Activated CD4-positive, alpha-beta memory T cell treated with anti-CD3 and anti-CD28 coated beads for 36 hours (primary cell): ENCODE measurements at places on chromosomes 4 and X.

DNA sequence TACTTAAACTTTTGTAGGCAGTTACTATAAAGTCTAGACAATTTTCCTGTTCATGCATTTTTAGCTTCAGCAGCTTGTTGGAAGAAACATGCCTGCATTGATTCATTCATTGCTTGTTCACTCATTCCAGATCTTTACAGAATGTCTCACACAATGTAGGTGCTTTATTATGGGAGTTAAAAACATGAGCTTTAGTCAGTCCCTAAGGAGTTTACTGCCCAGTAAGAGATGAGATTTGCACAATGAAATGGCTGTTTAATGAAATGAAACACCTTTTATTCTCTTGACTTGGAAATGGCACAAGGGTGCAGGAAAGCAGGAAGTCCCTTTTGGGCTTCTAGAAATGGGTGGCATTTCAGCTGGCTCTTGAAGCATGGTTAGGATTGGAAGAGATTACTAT is 2.9 kb downstream of the NOCT start:
- DNase-seq: no peak

DNA sequence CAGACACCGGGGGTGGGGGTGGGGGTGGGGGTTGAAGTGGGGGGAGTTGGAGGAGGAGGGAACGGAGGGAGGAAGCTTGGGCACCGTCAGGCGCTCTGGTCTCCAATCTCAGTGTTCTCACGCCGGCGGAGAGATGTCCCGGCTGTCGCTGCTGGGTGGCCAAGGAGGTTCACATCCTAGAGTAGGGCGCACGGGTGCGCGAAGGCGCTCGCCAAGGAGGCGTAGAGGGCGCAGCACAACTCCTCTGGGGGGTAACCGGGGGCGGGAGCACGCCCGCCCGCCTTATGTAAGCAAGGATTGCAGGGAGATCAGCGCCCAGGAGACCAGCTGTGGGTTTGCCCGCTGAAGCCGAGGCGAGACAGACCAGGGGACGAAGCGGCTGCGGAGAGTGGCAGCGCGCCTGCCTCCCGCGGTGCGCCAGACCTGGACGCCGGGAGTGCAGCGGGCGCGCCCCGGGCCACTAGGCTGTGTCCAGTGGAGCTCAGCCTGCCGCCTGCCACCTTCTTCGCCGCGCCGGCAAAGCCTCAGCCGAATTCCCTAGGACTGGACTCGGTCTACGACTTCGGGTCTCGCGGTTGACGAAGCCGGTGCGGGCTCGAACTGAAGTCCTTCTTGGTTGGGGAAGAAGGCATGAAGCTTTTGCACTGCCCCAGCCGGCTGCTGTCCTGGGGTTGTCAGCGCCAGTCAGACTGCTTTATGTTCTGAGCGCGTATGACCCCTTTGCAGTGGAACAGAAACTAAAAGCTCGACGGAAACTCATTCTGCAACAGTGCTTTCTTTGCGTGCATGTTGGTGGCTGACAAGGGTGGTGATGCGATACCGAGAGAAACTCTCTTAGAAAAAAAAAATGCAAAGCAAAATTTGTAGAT is 707 bp upstream of the UNC5C start:
- peak; percentile 49 for DNase-seq

DNA sequence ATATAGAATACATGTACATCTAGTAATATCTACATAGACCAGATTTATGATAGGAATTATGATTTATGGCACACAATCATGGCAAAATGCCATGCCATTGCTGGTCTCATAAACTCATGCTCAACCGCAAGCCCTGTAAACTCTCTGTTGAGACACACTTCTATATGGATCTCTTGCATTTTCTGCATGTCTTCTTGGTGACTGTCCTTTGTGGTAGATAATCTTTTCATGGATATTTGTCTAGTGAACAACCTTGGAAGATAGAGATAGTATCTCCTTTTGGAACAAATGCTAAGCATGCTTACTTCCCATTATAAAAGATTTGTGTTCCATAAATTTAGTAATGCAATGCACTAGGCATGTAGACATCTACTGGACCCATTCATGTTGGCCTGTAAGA is 328.0 kb downstream of the NAF1 start:
- no peak for DNase-seq

DNA sequence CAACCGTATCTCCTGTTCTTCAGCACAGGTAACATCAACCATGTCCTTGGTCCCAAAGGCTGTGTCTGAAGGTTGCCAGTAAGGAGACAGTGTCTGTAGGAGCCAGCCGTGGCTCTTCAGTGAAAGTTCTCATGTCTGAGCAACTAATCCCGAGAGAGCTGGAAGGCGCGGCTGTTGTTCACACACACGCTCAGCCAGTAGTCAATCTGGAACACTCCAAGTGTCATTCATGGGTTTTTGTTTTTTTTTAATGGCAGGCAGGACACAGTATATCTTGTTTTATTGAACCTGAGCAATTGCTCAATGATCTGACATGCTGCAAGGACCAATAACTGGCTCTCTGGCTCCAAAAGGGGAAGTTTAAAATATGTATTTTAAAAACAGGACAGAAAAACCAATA is 48.4 kb upstream of the MAP3K15 start:
- peak; percentile 54 for DNase-seq

GRCh38 chr4:10003666-10004065 is 17.6 kb downstream of the SLC2A9 start:
- peak; percentile 70 for DNase-seq

DNA sequence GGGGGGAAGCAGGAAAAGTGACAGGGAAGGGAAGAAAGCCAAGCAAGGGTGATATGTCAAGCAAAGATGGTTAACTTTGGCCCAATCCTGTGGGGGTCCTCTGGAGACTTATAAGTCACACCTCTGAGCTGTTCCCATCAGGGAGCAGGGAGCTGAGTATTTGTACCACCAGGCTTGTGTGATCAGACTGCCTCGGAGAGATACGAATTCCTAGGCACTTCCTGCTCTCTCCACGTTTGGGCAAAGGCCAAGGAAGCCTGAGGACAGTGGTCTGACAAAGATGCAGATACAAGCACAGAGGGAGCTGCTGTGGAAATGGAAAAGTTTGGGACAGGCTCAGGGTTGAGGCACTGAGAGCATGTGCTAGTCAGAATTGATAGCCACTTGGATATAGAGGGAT is 10.4 kb upstream of the PPP3CA start:
- DNase-seq: no peak

DNA sequence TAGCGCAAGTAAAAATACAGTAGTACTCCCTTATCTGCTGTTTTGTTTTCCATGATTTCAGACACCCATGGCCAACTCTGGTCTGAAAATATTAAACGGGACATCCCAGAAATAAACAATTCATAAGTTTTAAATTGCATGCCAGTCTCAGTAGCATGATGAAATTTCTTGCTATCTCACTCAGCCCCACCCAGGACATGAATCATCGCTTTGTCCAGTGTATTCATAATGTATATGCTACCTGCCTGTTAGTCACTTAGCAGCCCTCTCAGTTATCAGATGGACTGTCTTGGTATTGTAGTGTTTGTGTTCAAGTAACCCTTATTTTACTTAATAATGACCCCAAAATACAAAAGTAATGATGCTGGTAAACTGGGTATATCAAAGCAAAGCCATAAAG is 158.2 kb upstream of the DDIT4L start:
- DNase-seq: no peak

DNA sequence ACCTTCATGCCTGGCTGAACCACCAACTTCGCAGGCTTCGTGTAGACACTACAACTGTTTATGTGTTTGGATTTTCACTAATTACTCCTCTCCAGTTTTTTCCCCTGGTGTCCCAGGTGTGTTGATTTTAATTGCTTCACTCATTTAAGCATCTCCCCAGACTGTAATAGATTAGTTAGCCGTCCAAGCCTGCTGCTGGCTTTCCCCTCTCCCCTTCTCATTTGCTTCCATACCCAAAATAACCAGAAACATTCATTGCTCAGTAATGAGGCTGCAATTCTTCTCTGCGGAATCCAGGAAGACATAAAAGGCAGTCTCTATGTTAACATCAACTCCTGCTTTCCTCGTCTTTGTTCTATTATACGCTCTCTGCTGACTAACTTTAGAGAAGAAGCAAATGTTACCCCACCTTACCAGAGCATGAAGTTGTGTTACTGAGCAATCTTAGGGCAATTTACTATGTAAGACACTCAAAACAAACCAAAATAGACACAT is 37.9 kb upstream of the SCRG1 start:
- DNase-seq: no peak

DNA sequence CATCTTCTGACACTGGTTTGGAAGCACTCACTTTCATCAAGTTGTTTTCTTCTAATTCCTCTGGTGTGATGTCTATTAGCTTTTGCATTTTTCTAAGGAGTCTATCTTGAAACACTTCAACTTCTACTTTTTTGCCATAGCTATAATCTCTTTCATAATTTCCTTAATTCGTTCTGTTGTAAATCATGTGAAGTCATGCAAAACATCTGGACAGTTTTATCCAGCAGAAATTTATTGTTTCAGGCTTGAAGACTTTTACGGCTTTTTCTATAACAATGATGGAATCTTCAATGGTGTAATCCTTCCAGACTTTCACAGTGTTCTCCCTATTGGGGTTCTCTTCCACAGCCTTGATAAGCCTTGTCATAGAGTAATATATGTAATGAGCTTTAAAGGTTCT is 74.9 kb upstream of the PABPC4L start:
- DNase-seq: no peak

DNA sequence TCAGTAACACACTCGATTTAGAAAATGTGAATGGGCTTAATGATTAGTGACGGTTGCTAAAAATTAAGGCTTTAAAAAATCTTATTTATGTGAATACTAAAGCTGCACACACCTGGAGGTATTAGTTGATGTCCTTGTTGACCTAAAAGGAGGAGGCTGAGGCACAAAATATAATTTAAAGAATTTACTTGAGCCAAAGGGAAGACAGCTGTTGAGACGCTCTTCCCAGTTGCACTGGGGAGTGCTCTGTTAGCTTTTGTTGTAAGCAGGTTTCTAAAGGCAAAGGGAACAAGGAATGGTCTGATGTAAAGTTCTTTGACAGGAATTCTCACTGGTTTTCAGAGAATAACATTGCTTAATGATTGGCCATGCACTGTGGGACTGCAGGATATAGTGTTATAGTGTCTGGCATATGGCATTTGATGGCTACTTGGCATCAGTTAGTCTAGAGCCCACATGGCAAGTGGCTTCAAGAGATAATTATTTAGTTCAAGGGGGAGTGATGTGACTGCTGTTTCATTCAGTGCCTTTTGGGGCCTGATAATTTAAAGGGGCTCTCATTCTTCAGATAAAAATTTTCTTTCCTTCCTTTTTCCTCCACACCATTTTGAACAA is 30.8 kb upstream of the PGM2 start:
- no peak for DNase-seq

GRCh38 chr4:104424989-104425388 is 69.7 kb downstream of the CXXC4 start:
- no peak for DNase-seq

- DNase-seq: no peak
These were observed 250.6 kb downstream of the SNCA start for GRCh38 chr4:89586318-89586717.
